NCI-H1092 (cell line): ENCODE measurements at places on chromosomes 4 and X.

- DNase-seq = no peak
Measured at GRCh38 chr4:168743601-168744000, 246.7 kb downstream of the PALLD start.

DNA sequence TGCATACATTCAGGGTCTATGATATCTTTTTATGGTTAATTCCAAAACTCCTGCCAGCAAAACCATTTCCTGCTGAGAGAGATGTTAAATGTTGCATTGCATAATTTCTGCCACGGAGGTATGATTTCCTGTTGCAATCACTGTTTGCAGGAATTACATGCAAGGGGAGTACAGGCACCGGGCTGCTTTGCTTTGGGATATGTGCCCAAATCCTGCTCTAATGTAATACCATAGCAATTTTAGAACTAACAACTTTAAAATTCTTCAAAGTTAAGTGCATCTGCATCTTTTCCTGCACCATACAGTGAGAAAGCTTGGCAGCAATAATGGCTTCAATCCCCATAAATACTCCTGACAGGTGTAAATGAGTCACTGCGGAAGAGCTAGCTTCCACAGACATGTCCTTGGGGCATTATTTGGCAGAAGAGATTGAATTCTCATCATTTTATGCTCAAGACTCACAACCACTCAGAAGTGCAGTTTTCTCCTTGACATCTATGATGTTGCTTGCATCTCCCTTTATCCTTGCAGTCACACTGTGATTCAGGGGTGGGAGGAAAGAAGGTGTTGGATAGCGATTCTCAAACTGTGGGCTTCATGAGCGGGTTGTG is 29.6 kb downstream of the TRIM2 start:
- DNase-seq = no peak

DNA sequence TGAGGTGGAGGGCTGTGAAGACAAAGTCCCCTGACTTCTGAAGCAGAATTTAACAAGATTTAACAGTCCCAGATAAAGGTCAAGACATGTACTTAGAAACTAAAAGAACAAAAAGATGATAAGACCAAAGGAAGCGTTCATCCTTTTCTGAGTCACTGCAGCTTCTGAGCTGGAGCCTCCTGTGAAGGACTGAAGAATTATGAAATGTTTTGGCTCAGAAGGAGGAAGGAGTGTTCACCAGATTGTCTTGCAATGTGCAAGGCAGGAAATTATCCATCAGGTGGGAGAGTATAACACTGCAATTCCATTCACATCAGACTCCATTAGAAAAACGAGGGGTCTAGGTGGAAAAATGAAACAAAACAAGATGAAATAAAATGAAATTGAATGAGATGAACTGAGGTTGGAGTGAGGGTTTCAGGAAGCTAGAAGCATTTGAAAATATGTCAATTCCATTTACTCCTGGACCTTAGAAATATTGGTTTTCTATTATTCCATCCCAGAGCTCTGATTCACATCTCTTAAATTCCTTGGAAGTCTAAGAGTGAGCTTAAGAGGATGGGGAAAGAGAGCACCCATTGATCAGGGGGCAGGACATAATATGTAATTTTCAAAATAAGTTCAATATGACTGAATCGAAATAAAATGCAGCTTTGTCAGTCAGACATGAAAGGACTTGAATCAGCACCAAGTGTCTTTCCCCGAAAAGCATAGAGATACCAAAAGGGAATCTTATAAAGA is 186.1 kb upstream of the LNX1 start:
- no peak for DNase-seq

GRCh38 chrX:150200820-150201287 is 162.3 kb upstream of the MAMLD1 start:
- peak; percentile 66 for DNase-seq

- no peak for DNase-seq
Measured at GRCh38 chr4:60128888-60129287, 1071.2 kb upstream of the ADGRL3 start.

GRCh38 chr4:151459375-151459774 is 50.4 kb downstream of the FHIP1A start:
- no peak for DNase-seq

GRCh38 chr4:78616046-78616498 is 64.5 kb downstream of the ANXA3 start:
- DNase-seq = no peak

DNA sequence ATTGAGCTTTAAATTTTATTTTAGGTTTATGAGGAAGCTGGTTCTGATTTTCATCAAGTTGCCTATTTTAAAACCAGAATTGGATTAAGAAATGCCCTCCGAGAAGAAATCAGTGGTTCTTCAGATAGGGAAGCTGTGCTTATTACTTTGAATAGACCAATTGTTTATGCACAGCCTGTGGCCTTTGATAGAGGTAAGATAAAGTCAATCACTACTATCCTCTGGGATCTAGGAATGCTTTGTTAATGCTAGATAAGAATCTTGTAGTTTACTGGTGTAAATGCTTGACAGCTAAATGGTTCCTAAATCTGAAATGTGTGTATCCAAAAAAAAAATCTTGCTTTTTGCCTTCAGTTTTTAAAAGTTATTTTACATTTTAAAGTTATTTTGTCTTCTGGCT is 73.0 kb upstream of the ADAD1 start:
- no peak for DNase-seq

- DNase-seq = no peak
Measured at GRCh38 chrX:80430826-80431504, 10.7 kb downstream of the TENT5D start.

- DNase-seq = no peak
Measured at GRCh38 chr4:61068745-61069144, 131.4 kb upstream of the ADGRL3 start.

DNA sequence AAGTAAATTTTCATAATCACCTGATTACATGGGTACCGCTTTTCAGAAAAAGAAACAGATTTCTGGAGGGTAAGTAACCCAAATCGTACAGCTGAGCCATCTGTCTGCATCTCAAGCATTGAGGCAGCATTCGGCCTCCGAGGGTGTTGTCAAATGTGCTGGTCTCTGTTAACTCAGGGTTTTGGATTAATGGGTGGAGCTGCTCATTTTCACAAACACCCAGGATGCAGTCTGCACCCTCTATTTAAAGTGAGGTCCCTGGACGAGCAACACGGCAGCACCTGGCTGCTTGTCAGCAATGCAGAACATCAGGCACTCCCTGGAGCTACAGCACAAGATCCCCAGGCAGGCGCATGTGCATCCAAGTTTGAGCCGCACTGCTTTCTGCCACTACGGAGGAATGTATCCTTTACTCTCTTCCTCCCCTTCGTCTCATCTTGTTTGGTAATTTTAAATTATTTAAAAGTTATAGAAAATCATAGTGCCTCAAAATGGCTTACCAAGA is 24.7 kb upstream of the NAP1L5 start:
- no peak for DNase-seq

DNA sequence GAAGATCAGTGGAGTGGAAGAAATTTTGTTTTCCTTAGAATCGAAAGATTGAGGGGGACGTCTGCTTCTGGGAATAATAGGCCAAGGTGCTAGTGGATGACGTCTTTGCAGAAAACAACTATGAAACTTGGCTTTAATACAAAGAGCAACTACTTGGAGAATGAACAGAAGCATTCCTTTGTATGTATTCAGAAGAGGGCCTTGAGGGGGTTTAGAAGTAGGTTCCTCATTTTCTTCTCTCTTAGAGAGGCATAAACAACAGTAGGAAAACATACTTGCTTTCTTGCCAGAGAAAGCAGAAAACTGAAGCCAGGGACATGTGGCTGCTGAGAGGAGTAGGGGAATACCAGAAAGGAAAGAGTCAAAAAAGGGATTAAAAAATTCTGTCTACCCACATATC is 167.8 kb downstream of the ZNF330 start:
- no peak for DNase-seq

DNA sequence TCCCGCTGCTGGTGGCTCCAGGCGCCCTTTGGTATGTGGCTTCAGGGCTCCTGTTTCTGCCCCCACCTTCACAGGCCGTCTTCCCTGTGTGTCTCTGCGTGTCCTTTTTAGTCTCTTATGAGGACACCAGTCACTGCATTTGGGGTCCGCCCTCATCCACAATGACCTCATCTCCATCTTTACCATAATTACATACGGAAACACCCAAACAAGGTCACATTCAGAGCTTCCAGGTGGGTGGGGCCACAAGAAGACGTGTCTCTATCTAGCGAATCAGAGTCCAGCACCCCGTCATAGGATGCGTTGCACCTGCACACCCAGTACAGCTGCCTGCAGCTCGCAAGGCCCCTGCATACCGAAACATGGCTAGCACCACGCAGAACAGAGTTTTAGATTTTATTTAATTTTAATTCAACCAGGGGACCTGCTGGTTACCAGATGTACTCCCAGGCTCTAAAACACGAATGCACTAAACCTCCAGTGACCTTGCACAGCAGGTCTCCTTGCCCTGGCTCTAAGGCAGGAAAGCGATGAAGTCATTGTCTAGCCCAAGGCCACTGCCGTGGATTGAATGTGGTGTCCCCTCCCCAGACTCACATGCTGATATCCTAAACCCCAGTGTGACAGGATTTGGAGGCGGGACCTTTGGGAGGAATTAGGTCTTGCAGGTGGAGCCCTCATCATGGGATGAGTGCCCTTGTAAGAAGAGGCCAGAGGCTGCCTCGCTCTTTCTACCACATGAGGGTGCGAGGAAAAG is 30.3 kb downstream of the ABLIM2 start:
- no peak for DNase-seq

DNA sequence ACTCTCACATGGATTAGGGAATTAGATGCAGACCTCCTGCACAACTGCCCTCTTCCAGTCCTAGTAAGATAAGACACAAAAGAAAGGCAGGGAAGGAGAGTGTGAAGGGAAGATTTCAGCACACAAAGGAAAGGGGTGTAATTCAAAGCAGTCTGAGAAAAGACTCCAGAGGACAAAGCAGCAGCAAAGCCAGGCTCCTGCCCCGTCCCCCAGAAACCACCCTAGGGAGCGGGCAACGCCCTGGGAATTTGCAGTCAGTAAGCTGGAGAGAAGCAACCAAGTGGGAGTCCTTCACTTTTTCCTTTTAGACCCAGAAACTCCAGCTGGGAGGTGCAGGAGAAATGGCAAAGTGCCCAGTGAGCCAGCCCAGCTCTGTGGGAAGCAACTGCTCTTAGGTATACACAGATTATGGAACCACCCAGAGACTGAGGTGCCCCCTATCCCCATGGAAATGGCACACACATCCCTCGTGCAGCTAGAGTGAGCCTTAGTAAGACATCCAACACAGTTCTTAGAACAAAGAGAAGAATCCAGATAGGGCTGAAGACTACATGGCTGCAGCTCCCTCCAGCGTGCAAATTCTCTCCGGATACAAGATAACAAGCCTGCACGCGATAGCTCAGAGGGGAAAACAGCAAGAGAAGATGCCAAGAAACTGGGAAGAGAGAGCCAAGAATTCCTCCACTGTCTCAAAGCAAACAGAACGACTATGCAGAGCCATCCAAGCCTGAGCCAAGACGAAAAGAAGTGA is 26.5 kb upstream of the IRAK1 start:
- DNase-seq = no peak
